Stimulated activated CD4-positive, alpha-beta T cell treated with anti-CD3 and anti-CD28 coated beads, Interleukin-12 subunit alpha, Interleukin-12 subunit beta, amount 100 ng/mL, for 4 hours (primary cell): ENCODE measurements at places on chromosomes 13 and 19.

DNA sequence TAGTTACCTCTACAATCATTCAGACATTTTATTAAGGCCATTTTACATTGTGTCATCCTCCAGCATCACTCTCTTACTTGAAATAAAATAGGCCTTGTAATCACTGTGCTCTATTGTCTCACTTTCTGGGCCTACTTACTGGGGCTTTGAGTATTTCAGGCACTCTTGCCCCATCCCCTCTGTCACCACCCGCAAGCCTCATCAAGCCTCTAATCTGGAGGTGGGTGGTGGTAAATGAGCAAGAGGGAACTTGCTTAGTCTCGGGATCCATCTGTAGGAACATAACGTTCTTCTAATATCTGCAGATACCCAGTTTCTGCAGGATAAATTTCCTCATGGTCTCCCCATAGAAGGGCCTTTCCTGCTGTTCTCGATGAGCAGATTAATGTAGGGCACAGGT lies 19.4 kb upstream of the GPR18 start:
- DNase-seq = no peak

GRCh38 chr19:37990362-37990761 lies 83.4 kb downstream of the SIPA1L3 start:
- no peak for DNase-seq

- no peak for DNase-seq
Observed at GRCh38 chr13:53336441-53337160, 308.0 kb downstream of the OLFM4 start.

- DNase-seq = no peak
Observed at GRCh38 chr19:6066661-6067646, 43.3 kb downstream of the RFX2 start.

- no peak for DNase-seq
Observed at GRCh38 chr13:25752957-25753551, 298.8 kb downstream of the SHISA2 start.

DNA sequence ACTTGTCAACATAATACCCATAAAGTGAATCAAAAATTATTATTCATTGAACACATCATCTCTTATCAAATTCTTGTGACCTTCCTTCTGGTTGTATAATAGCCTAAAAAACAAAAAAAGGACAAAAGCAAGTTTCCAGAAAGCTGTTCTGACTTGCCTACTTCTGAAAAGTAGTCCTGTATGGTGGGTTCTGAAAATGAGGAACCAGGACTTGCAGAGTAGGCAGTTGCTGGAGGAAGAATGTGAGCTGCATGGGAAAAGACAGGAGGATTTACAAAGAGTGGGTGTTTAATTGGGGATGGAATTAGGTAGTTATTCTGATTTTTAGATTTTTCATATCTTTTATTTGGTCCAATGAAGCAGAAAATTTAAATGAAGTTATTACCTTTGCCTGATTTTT lies 56.7 kb downstream of the RCBTB2 start:
- DNase-seq = no peak

DNA sequence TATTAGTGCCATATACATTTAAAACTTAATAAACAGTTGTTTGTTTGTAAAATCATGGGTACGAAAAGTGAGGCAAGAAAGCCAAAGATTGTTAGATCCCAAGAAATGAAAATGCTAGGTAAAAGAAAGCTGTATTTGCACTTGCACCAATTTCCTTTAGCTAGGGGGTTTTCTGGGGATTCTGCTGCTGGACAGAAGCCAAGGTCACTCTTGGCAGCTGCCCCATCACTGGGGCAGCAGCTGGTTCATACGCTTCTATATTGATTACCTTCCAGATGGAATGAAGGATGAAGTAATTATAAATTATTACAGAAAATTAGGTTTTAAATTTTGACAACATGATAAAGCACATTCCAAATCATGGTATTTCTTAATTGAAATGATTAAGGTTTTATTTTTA lies 127.4 kb downstream of the SLITRK5 start:
- no peak for DNase-seq

GRCh38 chr19:54136086-54136863 lies 1.3 kb upstream of the CNOT3 start:
- no peak for DNase-seq

GRCh38 chr19:53332484-53332883 lies 1.1 kb upstream of the ZNF845 start:
- DNase-seq = no peak

DNA sequence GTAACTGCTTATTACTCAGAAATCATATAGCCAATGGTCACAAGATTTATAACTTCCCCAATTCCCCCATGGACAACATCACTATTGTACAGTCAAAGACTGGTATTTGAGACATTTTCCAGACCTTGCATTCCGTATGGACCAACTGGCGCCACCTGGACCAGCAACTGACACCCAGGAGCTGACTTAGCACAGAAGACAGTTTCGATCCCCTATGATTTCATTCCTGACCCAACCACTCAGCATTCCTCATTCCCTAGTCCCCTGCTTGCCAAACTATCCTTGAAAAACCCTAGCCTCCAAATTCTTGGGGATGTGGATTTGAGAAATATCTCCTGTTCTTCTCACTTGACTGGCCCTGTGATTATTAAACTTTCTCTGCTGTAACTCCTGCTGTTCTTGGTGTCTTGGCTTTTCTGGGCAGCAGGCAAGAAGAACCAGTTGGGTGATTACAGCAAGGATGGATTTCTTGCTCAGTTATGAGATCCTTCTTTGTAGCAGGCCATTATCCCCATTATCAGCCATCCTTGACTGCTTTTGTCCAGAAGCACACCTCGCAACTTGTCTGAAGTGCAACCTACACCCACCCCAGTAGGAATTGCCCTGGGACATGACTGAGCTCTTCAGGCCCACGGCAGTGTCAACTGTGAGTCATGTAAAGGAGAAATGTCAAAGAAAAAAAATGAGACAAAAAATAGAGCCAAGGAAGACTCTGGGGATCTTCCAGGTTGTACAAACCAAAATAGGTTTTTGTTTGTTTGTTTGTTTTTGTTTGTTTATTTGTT lies 13.7 kb upstream of the MAP3K10 start:
- no peak for DNase-seq

- no peak for DNase-seq
Observed at GRCh38 chr13:24133021-24133795, 27.3 kb upstream of the SPATA13 start.

- DNase-seq = no peak
Observed at GRCh38 chr13:68713394-68713793, 1394.2 kb upstream of the ATXN8OS start.

GRCh38 chr19:32058131-32058530 lies 287.3 kb upstream of the ZNF507 start:
- DNase-seq = no peak

DNA sequence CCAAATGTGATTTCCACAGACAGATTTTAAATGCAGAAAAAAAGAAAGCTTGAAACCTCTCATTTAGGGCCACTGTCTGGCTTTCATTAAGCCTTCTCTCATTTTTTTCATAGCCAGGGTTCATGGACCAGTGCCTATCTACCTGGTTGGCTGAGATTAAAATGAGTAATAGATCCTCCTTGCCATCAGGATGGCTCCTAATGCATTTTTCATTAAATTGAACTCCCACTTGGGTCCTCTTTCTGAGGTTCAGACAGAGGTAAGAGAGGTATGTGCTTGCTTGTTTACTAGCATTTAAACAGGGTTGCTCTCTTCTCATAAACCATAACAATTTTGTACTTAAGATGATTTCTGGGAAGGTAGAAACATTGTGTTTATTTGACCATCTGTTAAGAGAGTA lies 473.0 kb downstream of the TBC1D4 start:
- DNase-seq = no peak

GRCh38 chr13:46542833-46543232 lies 10.1 kb upstream of the LRCH1 start:
- DNase-seq = no peak

GRCh38 chr19:49866933-49867782 lies at the start of gene PNKP:
PNKP (minus strand) TSS chr19:49867576; CDS start chr19:49867204, 372 bp downstream.
- DNase-seq = peak; percentile 94

- DNase-seq = no peak
Observed at GRCh38 chr19:31890230-31890629, 455.2 kb upstream of the ZNF507 start.

GRCh38 chr19:51219307-51219706 lies 5.6 kb upstream of the CD33 start:
- no peak for DNase-seq

GRCh38 chr19:34430738-34431625 lies 2.8 kb downstream of the UBA2 start:
- no peak for DNase-seq

GRCh38 chr19:46950526-46951170 lies 69.0 kb upstream of the NPAS1 start:
- DNase-seq = no peak

DNA sequence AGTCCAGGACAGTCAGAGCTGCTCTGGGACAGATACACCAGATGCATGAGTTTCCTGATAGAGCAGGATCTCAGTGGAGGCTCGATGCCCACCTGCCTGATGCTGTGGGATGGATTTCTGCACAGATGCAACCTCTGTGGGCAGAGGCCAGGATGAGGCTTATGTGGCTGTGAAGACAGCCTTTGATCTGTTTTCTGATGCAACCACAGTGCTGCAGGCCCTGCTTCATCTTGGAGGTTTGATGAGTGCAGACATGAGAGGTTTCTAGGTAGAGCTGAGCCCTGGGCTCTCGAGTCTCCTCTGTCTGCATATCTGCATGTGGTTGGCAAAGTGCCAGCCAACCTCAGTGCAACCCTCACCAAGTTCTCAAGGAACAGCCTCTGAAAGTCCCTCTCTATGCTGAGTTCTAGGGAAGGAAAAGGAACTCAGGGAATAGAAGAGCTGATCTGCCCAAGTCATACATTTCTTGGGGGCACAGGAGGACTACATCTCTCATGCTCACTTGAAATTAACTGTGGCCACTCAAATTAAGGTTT lies 23.1 kb upstream of the TSHZ3 start:
- DNase-seq = no peak

GRCh38 chr13:97726664-97727280 lies 226.7 kb upstream of the IPO5 start:
- no peak for DNase-seq

GRCh38 chr13:84038001-84038400 lies 155.7 kb upstream of the SLITRK1 start:
- DNase-seq = no peak

DNA sequence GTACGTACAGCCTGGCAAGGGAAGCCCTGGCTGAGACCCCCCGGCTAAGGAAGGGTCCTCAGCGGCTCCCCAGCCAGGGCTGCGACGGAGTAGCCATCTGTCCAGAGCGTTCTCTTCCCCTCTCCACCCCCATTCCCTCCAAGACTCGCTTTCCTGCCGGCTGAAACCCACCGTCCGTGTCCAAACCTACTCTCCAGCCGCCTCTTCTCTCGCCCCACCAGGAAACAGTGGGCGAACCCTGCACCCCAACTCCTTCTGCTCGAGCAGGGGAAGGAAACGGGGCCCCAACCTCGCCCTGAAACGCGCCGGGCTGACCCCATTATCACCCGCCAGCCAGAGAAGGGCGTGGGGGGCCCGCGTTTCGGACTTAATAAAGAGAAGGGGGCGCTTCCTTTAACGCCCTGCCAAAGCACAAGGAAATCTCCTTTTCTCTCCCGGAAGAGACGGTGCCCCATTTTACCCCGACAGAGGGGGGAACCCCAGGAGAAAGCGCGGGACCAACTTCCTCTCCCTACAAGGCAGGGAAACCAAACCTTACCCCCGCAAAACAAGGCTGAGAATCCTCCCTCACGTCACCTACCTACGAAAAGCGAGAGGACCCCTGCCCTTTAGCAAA lies 2.5 kb downstream of the ZC3H4 start:
- DNase-seq = peak; percentile 45

DNA sequence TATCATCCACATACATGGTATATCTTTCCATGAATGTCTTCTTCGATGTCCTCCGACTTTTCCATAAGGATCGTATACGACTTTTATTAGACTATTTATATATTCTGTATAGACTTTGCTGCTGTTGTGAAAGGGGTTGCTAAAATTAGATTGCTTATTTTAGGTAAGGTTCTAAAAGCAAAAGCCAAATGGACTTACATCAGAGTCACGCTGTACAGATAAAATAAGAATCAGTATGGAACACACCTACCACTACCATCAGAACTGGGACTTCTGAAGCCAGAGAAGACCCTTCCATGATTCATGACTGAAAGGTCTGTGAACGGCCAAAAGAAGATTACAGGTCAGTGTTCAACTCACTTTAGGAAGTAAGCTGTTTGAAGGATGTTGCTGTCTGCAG lies 8.9 kb downstream of the ANKRD27 start:
- DNase-seq = no peak

DNA sequence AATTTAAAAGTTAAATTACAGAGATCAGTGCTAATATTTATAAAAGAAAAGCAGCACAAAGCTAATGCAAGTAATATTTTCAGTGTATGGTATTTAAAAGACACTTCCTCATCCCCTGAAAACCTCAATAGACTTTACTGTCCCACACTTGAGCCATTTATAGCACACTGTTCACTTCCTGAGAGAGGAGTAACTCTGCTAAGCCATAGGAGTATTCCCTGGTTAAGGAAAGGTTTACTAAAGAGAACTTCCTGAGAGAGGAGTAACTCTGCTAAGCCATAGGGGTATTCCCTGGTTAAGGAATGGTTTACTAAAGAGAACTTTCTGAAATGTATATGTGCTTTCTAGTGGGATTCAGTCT lies 159.4 kb downstream of the NHLRC3 start:
- no peak for DNase-seq

DNA sequence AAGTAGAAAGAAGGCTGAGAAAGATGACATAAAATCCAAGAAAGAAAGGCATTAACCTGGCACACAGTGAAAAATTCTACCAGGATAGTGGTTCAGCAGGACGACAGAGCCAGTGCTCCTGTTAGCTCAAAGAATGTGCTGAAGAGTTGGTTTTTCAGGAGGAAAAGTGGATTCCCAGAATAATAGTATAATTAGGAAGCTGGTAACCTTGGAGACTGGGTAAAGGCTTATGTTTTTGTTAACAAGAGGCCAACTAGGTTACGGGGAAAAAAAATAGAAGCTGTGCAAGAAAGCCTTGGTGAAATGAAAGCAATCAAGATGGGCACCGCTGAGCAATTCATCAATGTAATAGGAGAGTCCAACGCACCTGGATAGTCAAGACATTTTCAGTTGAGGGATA lies 54.7 kb downstream of the SLC15A1 start:
- DNase-seq = no peak

DNA sequence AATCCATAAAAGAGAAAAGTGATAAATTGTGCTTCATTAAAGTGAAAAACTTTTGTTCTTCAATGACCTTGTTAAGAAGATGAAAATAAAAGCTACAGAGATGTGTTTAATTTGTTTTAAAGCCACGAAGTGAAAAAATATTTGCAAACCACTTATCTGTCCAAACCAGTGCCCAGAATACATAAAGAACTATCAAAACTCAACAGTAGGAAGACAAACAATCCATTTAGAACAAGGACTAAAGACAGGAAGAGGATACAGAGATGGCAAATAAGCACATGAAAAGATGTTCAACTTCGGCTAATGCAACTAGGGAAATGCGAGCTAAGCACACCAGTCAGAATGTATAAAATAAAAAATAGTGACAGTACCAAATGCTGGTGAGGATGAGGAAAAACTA lies 15.0 kb downstream of the GJB6 start:
- no peak for DNase-seq

GRCh38 chr19:7565332-7565731 lies 29.8 kb downstream of the PNPLA6 start:
- no peak for DNase-seq

GRCh38 chr19:3573162-3573857 lies 566 bp downstream of the HMG20B start:
- DNase-seq = no peak

GRCh38 chr13:103431856-103432255 lies 365.6 kb upstream of the SLC10A2 start:
- DNase-seq = no peak

- DNase-seq = no peak
Observed at GRCh38 chr19:45103508-45104319, 10.7 kb downstream of the PPP1R37 start.

GRCh38 chr13:53568491-53568890 lies 539.9 kb downstream of the OLFM4 start:
- no peak for DNase-seq

- DNase-seq = no peak
Observed at GRCh38 chr13:51585696-51586095, 1.4 kb downstream of the WDFY2 start.
